Effector memory CD8-positive, alpha-beta T cell (primary cell): ENCODE measurements at places on chromosomes 1 and 21.

GRCh38 chr1:235366286-235366685 lies 941 bp upstream of the TBCE start:
- DNase-seq: no peak

GRCh38 chr1:222843469-222844410 lies 28.9 kb downstream of the DISP1 start:
- DNase-seq: no peak

GRCh38 chr1:53660666-53661065 lies 78.3 kb downstream of the GLIS1 start:
- no peak for DNase-seq

DNA sequence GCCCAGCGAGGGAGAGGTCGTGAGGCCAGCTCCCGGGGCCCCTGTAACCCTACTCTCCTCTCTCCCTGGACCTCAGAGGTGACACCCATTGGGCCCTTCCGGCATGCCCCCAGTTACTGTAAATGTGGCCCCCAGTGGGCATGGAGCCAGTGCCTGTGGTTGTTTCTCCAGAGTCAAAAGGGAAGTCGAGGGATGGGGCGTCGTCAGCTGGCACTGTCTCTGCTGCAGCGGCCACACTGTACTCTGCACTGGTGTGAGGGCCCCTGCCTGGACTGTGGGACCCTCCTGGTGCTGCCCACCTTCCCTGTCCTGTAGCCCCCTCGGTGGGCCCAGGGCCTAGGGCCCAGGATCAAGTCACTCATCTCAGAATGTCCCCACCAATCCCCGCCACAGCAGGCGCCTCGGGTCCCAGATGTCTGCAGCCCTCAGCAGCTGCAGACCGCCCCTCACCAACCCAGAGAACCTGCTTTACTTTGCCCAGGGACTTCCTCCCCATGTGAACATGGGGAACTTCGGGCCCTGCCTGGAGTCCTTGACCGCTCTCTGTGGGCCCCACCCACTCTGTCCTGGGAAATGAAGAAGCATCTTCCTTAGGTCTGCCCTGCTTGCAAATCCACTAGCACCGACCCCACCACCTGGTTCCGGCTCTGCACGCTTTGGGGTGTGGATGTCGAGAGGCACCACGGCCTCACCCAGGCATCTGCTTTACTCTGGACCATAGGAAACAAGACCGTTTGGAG lies 23.7 kb upstream of the TNFRSF1B start:
- no peak for DNase-seq

GRCh38 chr1:23103001-23103889 lies 65.4 kb downstream of the LUZP1 start:
- peak; percentile 37 for DNase-seq

DNA sequence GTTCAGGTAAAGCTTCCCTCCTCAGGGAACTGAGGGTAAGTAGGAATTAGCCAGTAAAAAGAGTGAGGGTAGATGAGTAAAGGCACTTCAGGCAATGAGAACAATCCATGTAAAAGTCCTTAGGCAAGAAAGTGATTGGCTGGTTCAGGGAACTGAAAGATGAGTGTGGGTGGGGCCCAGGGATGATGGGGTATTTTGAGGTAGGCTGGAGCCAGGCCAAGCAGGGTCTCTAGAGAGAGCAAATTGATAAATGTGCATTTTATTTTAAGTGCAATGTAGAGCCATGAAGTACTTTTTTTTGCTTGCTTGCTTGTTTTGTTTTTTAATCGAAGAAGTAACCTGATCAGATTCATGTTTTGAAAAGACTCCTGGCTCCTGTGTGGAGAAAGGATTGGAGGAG lies 26.5 kb downstream of the OSBPL9 start:
- DNase-seq: no peak

DNA sequence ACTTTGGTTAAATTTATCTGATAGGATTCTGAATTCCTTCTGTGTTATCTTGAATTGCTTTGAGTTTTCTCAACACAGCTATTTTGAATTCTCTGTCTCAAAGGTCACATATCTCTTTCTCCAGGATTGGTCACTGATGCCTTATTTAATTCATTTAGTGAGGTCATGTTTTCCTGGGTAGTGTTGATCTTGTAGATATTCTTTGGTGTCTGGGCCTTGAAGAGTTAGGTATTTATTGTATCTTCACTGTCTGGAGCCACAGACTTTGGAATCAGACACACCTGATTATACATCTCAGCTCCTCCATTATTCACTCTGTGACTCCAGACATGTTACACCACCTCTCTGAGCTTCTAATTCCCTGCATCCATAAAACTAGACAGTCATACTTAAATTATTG lies 34.2 kb upstream of the ETS2 start:
- no peak for DNase-seq

DNA sequence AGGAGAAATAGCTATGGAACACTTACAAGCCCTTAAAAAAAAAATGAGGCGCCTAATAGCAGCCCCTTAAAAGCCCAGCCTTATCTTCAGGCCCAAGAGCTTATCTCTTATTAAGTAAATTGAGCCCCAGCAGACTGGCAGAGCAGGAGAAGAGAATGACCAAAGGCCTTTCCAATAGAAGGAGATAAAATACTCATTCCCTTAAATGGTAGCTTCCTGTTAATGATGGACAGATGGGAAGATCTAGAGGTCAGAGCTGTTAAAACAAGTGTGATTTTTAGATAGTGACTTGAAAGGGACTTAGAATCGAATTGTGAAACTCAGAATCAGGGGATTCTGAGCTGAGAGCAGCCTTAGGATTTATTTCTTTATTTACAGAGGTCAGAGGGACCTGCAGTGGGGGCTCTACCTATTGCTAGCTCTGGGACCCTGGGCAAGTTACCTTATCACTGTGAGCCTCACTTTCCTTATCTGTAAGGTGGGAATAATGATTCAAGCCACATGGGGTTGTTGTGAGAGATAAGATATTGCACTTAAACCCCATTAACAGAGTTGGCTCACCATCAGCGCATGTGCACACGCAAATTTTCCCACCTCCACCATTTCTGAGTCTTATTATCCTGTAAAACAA lies 101.3 kb upstream of the C8B start:
- DNase-seq: no peak

DNA sequence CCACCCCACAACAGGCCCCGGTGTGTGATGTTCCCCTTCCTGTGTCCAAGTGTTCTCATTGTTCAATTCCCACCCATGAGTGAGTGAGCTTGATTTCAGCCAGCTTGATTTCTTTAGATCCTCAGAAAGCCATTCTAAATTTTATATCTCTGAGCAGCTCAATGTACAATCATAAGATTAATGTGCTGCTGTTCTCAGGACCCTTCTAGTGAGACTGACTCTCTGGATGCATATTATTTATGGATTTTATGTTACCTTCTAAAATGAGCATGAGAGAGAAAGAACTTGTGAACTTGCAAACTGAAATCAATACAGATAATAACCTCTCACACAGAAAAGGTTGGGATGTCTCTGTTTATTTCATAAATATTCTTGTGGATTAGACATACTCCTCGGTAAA lies 1133.5 kb upstream of the TMPRSS15 start:
- DNase-seq: no peak

DNA sequence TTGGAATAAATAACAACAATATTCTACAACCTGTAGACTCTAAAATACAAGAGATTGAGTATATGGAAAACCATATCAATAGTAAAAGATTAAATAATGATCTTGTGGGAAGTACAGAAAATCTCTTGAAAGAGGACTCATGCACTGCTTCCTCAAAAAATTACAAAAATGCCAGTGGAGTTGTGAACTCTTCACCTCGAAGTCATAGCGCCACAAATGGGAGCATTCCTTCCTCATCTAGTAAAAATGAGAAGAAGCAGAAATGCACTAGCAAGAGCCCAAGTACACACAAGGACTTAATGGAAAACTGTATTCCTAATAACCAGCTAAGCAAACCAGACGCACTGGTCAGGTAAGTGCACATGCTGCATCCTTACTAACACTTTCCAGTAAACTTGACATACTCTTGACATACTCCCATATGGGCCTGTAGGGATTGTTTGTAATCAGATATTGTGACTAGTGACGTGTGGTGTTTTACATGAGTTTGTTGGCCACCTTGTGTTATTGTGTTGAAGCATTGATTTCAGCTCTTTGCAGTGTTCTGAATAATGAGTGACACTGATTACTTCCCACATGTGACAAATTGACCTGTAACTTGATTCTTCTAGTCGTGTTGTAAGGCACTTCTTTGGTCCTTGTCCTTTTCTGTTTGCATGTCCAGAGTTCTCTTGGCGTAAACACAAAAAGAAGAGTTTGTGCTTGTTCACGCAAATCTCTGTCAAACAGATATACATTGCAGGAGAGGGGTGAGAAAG lies 28.0 kb downstream of the MACO1 start:
- DNase-seq: no peak

DNA sequence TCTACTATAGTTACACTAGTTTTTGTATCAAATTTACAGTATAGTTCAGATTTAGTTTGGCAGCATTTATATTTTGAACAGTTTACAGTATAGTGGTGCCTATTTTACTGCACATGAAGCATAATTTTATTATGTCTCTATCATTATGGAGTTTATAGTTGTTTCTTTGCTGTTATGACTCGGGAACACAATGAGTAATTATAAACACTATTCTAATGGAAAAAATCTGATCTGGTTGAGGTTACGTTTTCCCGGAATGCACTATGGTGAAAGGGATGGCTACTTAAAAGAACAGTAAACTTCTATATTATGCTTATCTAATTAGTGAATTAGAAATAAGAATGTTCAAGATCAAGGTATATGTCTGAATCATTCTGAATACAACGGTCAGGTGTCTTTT lies 10.6 kb downstream of the LCA5L start:
- no peak for DNase-seq

- no peak for DNase-seq
Measured at GRCh38 chr1:220457957-220458609, 69.9 kb upstream of the MARK1 start.

GRCh38 chr1:93029317-93029716 lies 49.8 kb upstream of the MTF2 start:
- DNase-seq: peak; percentile 3

GRCh38 chr1:148362626-148363438 lies 120.3 kb downstream of the PPIAL4G start:
- no peak for DNase-seq

GRCh38 chr1:172827301-172827700 lies 168.4 kb downstream of the FASLG start:
- no peak for DNase-seq

- no peak for DNase-seq
Measured at GRCh38 chr1:24387636-24388175, 25.9 kb downstream of the STPG1 start.

DNA sequence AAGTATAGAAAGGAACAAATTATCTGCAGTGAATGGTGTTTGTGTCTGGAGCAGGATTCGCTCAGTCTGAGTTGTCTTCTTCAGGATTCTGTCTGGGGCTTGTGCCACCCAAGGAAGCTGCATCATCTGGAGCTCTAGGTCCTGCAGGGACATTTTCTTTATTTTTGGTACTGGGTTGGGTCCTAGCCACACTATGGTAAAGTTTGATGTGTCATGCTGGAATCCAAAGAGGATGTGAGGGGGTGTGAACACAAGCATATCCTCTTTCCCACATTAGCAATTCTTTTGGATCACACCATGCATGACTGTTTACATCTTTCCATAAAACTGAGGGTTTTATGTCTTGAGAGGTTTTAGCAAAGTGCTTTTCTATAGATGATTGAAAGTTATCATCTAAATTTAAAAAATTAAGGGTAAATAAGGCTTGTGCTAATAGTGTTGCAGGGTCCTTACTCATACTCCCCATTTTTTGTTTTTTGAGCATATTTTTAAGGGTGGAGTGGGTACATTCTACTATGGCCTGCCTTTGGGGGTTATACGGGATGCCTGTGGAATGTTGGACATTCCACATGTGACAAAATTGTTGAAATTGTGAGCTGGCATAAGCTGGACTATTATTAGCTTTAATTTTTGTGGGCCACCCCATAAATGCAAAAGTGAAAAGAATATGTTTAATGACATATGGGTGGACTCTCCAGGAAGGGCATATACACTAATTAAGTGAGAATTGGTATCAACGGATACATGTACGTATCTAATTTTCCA lies 152.0 kb upstream of the HMCN1 start:
- DNase-seq: no peak

DNA sequence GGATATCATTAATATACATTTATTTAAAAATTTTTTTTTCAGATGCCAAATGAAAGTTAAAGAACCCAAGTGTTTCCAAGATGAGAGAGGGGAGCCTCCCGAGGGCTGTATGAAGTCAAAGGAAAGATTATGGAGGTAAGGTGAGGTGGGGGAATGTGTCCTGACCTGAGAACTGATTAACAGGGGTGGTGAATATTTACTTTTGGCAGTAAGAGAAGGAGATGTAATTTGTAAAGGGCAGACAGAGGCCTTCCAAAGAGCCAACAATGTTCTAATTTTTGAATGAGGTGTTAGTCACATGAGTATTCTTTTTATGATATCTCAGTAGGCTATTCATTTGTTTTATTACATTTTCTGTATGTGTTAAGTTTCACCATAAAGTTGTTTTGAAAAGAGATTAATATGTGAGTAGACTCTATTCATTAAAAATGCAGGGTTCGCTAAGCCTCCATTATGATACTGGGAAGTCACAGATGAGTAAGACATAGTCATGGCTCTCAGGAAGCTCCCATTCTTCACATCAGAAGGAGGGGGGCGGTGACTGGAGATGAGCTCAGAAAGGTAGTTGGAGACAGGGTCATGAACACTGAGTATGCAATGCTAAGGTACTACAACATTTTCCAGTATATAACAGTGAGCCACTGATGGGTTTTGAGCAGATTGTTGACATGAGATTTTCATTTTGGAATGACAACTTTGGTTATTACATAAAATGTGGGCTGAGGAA lies 62.4 kb upstream of the TNFSF18 start:
- no peak for DNase-seq

DNA sequence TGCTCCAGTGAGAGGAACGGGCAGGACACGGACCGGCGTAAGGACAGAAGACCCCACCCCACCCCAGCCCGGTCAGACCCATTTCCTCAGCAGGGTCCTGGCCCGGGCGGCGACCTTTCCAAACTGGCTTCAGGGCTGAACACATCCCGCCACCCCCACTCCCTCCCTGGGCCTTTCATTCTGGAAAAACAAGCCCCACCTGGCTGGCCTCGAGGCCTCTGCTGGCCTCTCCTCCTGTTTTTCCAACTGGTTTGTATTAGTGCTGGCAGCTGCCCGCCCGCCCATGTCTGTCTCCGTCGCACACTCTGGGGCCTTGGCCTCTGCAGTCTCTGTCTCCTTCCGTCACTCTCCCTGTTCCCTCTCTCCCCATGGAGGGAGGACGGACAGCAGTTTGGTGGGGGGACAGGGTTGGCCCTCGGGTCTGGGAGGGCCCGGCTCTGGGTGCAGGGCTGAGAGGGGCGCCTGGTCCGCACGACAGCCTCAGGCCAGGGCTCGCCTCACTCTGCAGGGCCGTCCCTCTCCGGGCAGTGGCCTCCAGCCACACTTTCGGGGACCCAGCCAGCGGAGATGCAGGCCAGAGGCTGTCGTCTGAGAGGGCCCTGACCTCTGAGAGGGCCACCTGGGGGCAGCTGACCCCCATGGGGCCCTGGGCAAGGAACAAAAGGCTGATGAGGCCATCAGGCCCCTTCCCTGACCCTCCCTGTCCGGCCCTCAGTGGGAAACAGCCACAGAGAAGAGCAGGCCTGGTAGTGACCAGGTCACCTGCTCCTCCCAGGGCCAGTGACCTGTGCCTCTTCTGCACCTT lies 1.5 kb upstream of the MXRA8 start:
- no peak for DNase-seq
